Ascending aorta (tissue), 2 donors: ENCODE measurements at places on chromosomes 16 and 17. TPM values are rescaled to one million over a fixed set of nuclear protein-coding genes. Genes with fewer than 3 reads are reported as not detected.

DNA sequence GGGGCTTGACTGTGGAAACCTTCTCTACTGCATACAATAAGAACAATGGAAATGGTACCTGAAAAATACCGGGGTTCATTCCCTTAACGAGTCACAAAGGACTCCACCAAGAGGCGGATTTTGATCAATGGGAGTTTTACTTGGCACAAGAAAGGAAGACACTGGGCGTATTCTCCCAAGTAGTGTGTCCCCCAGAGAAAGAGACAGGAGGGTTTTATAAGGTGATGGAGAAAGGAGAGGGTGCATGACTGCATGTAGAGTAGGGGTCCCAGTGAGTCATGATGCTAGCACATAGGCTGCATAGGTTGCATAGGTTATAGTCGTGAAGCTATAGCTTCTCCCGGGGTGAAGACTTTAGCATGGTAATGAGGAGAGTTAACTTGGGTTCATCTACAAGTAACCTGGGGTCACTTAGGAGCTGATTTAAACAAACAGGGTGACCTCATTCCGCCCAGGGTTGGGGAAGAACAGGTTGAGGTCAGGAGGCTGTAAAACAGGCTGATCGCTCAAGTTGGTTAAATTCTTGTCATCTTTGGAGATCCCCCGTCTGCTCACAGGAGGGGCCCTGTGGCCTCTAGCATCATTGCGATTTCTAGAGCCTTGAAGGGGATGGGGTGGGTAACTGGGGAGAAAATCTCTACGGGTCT is 1.5 kb downstream of the MPV17L start:
- no peaks in the 10 kb centered on the region for H3K27me3 ChIP-seq
- H3K27ac ChIP-seq: no peak overlapping the region
- no peak for DNase-seq

DNA sequence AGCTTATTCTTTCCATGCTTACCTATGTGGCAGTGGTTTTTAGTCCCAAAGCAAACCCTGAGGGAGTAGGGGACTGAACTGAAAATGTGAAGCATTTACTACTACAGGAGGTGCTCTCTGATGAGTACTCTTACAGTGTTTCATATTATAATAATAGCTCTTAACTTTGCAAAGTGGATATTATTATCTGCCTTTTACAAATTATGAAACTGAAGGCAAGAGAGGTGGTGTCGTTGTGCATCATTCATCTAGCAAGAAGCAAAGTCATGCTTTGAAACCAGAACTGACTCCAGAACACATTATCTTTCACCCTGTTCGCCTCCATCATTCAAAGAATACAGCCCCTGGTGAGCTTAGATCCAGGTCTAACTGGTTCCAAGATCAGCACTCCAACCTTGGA is 8.2 kb upstream of the KCNH6 start:
- H3K36me3 ChIP-seq: no peaks in the 10 kb centered on the region
- no peaks in the 10 kb centered on the region for H3K4me1 ChIP-seq
- H3K4me3 ChIP-seq: no peak overlapping the region
- DNase-seq: no peak
- no peaks in the 10 kb centered on the region for H3K27me3 ChIP-seq

DNA sequence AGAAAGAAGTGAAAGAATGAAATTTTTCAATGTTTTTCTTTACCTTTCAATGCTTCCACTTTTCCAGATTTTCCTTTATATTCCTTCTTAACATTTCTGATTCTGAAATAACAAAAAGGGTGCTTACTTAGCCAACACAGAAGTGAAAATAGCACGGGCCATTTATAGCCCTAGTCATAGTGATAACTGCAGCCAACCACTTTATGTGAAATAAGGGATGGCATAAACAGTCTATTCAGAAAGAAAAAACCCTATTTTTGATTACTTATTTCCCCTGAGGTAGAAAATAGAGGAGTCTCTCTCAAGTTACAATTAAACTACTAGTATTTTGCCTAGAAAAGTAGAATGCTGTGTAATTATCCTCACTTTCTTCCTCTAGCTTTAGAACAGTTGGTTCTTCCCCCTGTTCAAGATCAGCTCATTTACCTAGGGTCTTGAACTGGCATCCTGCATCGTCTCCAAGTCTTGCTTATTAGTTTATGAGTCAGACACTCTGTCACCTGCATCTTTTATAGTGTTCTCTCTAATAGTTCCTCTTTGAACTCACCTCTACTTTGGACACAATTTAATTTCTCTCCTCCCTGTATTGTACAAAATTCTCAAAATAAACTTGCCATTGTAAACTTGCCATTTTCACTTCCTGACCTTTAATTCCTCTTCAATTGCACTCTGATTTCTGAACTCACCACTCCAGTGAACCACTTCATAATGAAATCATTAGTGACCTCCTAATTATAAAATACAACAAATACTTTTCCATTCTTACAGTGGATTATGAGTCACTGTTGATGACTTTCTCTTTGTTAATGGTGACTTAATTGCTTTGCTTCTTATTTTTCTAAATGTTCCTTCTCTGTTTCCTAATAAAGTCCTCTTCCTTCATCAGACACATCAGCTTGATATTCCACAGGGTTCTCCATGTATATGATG is 23.6 kb downstream of the ABCA6 start:
- H3K4me3 ChIP-seq: no peak overlapping the region
- no peaks in the 10 kb centered on the region for H3K27me3 ChIP-seq
- H3K27ac ChIP-seq: no peak overlapping the region

- no peaks in the 10 kb centered on the region for H3K36me3 ChIP-seq
- no peak for DNase-seq
- H3K27ac ChIP-seq: no peak overlapping the region
- no peaks in the 10 kb centered on the region for H3K27me3 ChIP-seq
- no peak overlapping the region for H3K4me3 ChIP-seq
- H3K4me1 ChIP-seq: peaks cover 5% of the 10 kb centered on the region
Measured at GRCh38 chr16:15492091-15492740, 57.8 kb downstream of the BMERB1 start.

- peak overlapping the region; percentile 63 for H3K27ac ChIP-seq
- H3K36me3 ChIP-seq: no peaks in the 10 kb centered on the region
- peak; percentile 92 for DNase-seq
Measured at GRCh38 chr16:75555213-75555706, 792 bp downstream of the TMEM231 start.

The LRRC3C gene
- total RNA-seq: not detected

The TLCD2 gene
- 7.5 TPM for total RNA-seq
